Left forelimb (tissue), 1 donor: ENCODE measurements at places on chromosomes 3 and 15.

- no peak for DNase-seq
Measured at GRCh38 chr3:183871541-183871940, 13.1 kb downstream of the PARL start.

DNA sequence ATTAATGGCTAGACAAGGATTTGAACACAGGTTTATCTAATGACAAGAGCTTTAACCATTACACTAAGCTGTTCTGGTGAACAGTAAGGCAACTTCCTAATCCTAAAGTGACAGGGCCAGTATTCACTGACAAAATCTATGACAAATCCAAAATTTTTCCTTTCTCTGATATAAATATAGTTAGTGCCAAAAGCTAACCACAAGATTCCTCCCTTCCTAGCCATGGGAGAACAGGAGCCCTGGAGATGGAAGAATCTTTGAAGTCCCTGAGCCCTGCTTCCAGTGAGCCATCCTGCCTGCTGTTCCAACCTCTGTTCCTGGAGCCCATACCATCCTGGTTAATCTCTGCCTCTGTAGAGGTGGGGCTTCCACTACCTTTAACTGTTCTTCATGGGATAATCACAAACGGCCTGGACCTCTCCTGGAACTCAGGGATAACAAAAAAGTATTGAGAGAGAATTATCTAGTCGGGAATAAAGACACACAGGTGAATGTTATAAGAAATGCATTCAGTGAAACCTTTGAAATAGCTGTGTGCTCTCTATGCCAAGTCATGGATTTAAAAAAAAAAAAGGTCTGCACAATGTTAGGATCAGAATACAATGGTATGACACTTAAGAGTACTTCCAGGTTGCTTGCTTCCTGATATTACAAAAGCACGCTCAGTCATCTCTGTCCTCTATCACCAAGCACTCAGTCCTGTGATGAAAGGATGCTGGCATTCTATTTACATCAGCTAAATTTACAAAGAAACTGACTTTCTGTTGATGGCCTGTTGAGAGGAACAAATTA is 235.8 kb downstream of the SUCLG2 start:
- DNase-seq, result no peak

- no peak for DNase-seq
Measured at GRCh38 chr15:77550301-77551251, 82.1 kb downstream of the LINGO1 start.

DNA sequence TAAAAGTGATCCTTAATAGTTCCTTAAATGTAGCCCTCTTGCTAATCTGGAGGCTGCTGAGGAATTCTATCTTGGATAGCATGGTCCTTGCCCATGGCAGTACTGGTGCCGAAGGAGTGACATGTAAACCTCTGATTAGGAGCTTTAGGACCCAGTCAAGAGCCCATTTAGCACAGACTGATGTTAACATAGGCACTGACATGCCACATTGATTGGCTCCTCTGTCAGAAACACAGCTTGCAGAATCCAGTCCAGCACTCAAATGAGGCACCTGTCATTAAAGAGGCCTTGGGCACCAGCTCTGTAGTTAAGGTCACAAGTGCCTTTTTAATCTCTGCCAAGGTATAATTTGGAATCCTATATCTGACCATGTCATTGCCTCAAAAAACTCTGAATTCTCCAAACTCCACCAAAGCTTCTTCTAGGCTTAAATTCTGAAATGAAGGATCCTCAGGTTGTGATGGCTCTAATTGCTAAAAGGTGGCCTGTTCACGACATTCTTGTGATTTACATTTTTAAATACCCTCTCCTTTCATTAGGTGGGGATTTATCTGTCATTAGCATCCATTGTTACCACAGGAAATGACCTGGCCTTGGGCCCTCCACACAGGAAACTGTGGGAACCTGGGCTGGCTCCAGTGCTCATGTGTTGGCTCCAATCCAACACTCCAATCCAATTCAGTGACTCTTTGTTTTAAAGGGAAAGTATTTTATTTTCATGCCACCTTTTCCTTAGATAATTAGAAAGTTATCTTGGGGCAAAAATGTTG is 57.3 kb upstream of the RNF7 start:
- no peak for DNase-seq

DNA sequence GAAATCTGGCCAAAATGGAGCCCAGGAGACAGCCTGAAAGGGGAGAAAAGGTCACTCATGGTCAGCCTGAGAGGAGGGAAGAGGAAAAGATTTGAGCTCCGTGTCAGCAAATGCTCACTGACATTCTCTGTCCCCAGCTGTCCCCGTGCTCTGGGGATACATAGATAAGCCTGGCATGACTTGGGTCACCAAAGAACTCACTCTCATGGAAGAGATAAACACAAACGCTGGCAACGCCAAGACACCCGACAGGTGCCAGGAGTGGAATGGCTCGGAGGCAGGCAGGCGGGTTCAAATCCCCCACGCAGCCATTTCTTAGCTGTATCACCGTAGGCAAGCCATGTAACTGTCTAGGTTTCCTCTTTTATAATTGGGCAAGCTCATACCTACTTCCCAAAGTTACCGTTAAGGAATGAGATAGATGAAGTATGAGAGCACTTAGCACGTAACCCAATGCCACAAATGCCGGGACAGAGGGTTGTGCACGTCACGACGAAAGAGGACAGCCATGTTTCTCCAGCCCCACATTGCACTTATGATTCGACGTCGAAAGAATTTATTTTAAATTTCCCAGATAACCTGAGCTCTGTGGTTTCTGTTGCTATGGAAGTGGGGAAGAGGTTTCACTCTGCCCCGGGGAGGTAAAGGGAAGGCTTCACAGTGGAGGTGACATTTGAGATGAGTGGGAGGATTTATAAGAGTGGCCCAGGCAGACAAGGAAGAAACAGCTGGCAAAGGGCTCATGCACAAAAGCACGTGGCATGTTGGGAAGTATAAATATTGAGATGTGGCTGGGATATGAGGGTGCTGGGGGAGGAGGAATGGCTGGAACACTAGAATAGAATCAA is 41.4 kb upstream of the TSEN2 start:
- peak; percentile 28 for DNase-seq

DNA sequence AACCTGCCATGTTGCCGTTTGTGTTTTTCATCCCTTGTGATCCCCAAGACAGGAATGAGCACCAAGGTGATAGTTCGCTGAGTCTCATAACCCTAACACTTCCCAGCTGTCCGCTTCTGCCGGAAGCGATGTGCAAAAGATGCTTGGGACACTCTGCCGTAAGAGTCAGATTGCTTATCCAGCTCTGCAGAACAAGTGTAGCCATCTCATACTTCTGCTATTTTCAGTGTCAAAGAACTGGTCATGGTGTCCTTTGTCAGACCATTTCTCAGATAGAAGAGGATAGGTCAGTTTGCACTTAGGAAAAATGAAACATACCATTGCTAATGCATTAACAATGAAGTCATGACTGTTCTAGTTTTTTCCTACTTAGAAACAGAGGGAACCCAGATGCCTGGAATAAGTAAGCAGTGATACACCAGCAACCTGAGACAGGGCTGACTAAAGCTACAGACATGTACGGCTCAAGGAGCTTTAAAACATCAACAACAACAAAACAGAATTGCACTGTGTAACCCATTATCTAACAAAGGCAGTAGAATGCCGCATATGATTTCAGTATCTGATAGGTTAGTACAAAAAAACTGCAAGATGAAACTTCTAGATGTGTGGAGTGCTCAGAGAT is 134.0 kb upstream of the IL12A start:
- DNase-seq, result no peak

DNA sequence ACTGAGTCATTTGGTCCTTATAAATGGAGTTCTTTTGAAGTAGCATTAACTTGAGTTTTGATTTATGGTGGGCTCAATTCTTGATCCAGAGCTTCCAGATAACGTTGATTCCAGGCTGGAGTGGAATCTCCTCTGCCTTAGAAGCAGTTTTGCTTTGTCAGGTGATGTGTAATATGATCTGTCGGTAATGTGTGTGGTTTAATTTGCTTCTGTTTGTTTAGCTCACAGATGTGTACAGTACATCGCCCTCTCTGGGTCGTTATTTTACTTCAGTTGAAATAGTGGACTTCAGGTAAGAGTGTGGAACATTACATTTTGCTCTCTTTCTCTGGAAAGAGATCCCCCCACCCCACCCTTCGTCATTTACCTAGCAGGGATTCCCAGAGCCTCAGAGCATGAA is 23.1 kb downstream of the C3orf52 start:
- DNase-seq, result no peak

DNA sequence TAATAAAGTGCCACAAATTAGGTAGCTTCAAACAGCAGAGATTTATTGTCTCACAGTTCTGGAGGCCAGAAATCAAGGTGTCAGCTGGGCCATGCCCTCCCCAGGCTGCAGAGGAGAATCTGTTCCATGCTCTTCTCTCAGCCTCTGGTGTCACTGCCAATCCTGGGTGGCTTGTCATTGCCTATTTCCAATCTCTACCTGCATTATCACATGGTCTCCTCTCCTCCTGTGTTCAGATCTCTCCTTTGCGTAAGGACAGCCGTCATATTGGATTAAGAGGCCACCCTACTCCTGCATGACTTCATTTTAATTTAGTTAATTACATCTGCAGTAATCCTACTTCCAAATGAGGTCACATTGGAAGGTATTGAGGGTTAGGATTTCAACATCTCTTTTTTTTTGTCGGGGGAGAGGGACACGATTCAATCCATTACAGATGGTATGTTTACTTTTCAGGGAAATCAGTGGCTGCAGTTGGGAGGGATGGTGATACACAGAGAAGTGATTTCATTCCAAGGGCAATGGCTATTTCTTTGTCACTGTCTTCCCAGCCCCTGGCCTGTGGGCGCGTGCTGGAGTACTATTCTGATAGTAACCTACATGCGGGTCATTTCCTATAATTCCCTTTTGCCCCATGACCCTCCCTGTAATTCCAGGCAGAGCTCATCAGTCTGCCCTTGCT is 169.4 kb downstream of the MINAR1 start:
- no peak for DNase-seq

DNA sequence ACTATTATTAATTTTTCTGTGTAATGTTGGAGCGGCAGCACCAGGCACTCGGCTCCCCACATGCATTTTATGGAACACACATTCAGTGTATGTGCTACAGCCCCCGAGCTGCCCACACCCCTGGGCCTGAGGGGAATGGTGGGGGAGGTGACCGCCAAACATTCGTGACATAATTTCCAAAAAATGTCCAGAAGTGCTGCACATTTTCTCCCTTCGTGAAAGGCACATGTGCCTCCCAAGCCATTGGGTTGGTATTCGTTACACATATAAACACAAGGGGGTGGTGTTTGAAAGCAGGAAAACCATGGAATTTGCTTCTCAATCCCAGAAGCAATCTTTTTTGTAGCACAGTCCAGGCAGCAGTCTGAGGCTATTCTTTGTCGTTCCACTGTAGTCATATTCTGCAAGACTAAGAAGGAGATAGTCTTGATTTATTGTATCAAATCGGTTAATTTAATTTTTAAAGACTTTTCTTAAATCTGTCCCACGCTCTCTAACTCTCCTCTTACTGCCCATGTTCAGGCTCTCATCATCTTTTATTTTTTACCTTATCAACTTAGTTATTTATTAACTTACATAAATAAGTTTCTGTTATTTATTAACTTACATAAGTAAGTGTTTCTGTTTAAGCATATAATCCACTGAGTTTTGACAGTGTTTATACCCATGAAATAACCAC is 39.2 kb upstream of the POLR2M start:
- DNase-seq, result no peak

GRCh38 chr15:81945014-81945615 is 100.7 kb downstream of the MEX3B start:
- no peak for DNase-seq

- DNase-seq, result no peak
Measured at GRCh38 chr3:123046262-123047061, 18.9 kb upstream of the SEMA5B start.

- DNase-seq, result no peak
Measured at GRCh38 chr3:78645628-78646310, 1122.0 kb downstream of the ROBO1 start.

DNA sequence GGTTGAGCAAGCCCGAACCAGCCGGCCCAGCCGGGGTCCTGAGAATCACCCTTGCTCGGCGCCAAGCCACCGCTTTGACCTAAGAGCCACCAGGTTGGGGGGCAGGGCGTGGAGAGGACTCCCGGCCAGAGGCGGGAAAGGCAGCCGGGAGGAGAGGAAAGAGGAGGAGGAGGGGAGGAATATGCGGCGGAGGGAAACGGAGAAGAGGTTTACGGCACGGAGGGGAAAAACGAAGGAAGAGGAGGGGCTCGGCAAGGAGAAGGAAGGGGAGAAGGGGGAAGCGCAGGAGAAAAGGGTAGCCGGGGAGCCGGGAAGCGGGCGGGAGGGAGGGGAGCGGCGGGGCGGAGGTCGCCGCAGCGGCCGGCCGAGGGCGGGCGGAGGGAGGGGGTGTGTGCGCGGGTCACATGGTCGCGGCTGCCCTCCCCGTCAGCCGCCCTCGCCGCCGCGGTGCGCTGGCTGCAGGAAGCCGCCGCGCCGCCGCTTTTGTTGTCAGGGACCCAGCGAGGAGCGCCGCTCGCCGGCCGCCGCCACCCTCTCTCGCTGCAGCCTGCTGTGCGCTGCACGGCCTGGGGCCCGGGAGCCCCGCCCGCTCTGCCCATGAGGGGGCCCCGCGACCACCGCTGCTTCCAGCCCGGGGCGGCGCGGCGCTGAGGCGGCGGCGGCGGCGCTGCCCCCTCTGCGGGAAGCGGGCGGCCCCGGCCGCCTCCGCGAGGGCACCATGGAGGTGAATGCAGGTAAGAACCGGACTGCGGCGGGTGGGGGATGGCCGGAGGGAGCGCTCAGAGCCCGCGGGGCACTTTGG is at the start of gene NR1D2:
Gene NR1D2 (plus strand): TSS at position 426 of the 802 bp plus-strand sequence. CDS start 293 bp downstream, at position 719.
- peak; percentile 88 for DNase-seq

DNA sequence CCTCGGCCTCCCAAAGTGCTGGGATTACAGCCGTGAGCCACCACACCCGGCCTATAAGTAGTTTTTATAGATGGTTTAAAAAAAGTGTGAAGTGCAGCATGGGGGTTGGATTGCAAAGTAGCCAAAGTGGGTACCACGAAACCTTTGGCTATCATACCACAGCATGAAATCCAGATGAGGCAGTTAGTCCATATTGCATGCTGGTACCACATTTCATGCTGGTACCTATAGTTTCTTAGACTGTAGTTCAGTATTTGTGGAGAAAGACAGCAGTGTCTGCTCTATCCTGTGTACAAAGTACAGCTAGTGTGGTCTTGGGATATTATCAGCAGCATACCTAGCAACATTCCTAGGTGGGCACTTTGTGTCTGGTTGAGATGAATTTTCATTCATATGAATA is 11.8 kb downstream of the ZNF609 start:
- no peak for DNase-seq

DNA sequence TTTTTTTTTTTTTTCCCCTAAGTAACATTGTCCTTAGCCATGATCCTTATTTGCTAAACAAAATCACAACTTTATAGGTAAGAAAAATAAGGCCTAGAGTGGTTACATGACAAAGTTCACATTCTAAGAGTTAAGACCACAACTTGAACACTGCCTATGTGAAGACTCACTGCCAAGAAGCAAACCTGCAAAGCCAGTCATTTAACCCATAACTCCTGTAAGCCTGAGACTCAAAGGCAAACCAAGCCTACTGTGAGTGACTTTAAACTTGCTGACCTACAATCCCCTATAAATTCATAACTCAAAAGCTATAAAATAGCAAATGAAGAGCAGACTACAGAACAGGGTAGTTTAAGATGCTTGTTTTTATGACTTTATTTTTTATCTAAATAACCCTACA is 12.9 kb upstream of the ANKRD28 start:
- no peak for DNase-seq

- DNase-seq, result no peak
Measured at GRCh38 chr3:188904670-188905069, 267.1 kb upstream of the TPRG1 start.
